Esophagus squamous epithelium (tissue), 5 donors: ENCODE measurements at places on chromosomes 1 and 21.

GRCh38 chr1:79460773-79461436, 454.4 kb upstream of the ADGRL4 start:
- no peaks in the 10 kb centered on the region for H3K4me1 ChIP-seq
- H3K27ac ChIP-seq = no peak overlapping the region
- DNase-seq = no peak
- H3K4me3 ChIP-seq = no peak overlapping the region
- H3K27me3 ChIP-seq = no peaks in the 10 kb centered on the region

DNA sequence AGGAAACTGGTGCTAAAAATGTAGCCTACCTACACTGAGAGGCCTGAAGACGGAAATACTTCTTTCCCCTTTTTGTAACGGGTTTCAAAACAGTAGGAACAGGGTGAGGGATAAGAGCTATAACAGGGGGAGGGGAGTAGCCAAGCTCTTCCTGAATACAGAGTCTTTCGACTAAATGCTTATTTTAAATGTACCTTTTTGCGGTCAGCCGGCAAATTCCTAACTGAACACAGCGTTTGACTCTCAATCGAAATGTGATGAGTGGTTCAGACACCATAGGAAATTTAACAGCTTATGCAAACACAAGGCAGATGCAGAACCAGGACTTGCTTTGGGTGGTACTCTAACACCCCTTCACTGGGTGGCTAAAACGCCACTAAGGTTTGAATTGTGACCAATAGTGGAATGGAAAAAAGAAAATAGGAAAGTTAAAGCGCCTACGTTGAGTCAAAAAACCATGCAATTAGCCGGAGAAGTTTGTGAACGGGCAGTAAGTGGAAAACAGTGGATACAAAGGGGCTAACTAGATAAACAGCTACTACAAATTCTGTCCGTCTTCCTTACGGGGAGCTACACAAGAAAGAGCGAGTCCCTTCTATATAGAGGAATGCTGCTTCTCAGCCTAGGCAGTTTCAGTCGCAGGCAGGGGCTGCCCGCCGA, 1.7 kb downstream of the EGLN1 start:
- peak overlapping the region; percentile 98 for H3K27ac ChIP-seq
- peaks cover 65% of the 10 kb centered on the region for H3K4me1 ChIP-seq

DNA sequence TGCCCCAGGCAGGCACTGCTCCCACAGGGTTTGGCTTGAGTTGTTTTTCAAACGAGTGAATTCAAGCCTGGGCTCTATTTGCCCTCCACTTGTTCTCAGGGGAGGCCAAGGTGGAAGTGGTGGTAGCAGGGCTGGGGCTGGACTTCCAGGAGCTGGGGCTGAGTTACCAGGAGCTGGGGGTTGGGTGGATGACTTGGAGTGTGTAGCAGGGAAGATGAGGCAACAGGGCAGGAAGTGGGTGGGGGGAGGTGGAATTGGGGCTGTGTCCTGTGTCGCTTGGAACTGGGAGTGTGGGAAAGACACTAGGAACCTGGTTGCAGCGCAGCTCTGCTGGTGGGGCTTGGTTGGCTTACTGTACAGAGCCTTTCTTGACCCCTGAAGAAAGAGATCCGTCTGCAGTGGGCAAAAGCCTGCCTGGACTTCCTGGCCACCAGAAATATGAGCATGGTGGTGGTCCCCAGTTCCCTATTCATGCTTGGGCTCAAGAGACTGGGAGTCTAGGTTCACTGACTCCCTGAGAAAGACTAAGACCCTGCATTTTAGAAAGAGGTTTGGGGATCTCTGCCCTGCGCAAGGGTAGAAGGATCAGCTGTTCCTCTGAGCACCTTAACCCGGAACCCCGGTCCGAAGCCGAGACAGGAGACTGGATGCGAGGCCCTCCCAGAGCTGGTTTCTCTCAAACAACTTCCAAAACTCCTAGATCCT, 3.1 kb downstream of the TFAP2E start:
- H3K27me3 ChIP-seq = peaks cover 74% of the 10 kb centered on the region
- DNase-seq = no peak
- H3K4me1 ChIP-seq = peaks cover 16% of the 10 kb centered on the region
- no peak overlapping the region for H3K27ac ChIP-seq

DNA sequence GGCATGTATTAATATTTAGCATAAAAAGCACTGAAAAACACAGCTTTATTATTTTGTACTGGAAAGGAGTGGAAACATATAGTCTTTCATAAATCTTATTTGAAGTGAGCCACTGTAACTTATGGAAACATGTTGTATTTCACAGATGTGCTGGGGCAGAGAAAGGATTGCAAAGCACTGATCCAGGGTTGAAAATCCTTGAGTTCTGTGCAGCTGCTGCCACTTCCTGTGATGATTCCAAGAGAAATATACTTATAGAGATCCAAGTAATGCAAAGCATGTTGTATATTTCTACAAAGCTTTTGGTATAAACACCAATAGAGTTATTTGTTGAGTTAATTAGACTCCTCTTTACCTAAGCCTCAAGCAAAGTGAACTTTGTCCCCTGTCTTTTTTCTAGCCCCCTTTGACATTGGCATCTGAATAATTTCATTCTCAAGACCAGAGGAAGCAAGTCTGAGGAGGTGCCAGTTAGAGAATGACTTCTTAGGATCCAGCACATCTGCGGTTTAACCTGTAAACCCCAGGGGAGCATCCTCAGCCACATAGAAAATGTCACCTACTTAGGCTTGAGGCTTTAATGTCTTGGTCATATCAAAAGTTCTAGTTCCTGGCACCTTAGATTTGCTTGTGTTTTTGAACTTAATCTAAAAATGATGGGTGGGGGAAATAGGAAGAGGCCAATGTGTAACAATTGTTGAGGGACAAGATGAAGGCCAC, 173.3 kb downstream of the FASLG start:
- DNase-seq = no peak
- no peaks in the 10 kb centered on the region for H3K27me3 ChIP-seq
- no peaks in the 10 kb centered on the region for H3K36me3 ChIP-seq
- no peak overlapping the region for H3K27ac ChIP-seq
- H3K4me3 ChIP-seq = no peak overlapping the region

DNA sequence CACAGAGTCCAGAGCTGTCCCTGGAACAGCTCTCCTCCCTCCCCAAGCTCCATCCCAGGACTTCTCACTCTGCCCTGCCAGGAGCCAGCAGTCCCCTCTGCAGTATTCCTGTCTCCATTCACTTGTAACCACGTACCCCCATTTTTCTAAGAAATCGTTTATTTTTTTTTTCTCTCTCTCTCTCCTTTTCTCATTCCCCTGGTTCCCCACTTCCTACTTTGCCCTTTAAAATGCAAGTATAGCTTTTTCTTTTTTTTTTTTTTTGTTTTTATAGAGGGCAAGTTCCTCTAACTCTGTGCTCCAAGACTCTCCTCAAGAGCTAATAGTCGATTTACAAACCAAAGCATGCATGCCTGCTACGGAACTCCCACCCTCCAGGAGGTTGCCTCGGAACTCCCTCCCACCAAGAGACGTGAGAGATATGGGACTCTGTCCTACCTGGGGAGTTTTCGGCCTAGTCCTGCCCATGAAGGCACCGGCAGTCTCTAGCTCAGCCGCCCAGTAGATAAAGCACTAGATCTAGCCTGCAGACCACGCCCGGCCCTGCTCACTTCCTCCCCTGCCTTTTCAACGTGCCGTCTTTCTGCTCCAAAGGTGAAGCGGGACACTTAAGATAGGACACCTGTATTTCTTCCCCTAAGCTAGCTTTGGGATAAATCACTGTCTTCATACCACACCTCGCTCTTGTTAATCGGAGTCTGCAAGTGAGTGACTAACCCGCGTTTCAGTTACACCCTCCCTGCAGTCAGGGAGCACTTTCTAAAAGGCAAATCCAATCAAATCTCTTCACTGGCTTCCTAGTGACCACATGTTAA, 27.7 kb downstream of the TNFRSF9 start:
- no peak overlapping the region for H3K4me3 ChIP-seq
- no peak for DNase-seq
- no peak overlapping the region for H3K27ac ChIP-seq
- peaks cover 6% of the 10 kb centered on the region for H3K4me1 ChIP-seq
- H3K36me3 ChIP-seq = no peaks in the 10 kb centered on the region
- peaks cover 19% of the 10 kb centered on the region for H3K27me3 ChIP-seq

GRCh38 chr1:48817505-48818114, 40.9 kb upstream of the BEND5 start:
- H3K4me1 ChIP-seq = no peaks in the 10 kb centered on the region
- no peaks in the 10 kb centered on the region for H3K27me3 ChIP-seq
- H3K4me3 ChIP-seq = no peak overlapping the region
- no peaks in the 10 kb centered on the region for H3K36me3 ChIP-seq

DNA sequence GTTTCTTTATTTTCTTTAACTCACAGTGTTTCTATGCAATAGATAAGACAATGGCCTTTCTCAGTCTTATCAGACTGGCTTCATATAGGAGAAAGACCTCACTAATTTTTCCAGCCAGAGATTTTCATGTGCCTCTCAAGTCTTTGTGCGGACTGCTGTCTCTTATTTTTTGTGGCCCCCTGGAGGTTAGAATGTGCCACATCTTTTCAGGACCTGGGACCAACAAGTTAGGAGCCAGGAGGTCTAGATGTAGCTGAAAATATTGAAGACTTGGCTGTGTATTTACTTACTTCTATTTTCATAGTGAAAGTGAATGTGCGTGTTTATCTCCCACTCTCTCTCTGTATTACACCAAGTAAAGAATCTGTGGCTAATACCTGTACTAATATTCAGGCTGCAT, 42.1 kb upstream of the CFHR3 start:
- H3K4me1 ChIP-seq = no peaks in the 10 kb centered on the region
- H3K36me3 ChIP-seq = peaks cover 35% of the 10 kb centered on the region
- DNase-seq = no peak

- DNase-seq = no peak
- H3K27me3 ChIP-seq = no peaks in the 10 kb centered on the region
- no peaks in the 10 kb centered on the region for H3K36me3 ChIP-seq
- peak overlapping the region; percentile 98 for H3K4me3 ChIP-seq
- H3K27ac ChIP-seq = no peak overlapping the region
- H3K4me1 ChIP-seq = peaks cover 13% of the 10 kb centered on the region
These were observed 1.4 kb downstream of the CHD1L start for GRCh38 chr1:147243841-147244240.

DNA sequence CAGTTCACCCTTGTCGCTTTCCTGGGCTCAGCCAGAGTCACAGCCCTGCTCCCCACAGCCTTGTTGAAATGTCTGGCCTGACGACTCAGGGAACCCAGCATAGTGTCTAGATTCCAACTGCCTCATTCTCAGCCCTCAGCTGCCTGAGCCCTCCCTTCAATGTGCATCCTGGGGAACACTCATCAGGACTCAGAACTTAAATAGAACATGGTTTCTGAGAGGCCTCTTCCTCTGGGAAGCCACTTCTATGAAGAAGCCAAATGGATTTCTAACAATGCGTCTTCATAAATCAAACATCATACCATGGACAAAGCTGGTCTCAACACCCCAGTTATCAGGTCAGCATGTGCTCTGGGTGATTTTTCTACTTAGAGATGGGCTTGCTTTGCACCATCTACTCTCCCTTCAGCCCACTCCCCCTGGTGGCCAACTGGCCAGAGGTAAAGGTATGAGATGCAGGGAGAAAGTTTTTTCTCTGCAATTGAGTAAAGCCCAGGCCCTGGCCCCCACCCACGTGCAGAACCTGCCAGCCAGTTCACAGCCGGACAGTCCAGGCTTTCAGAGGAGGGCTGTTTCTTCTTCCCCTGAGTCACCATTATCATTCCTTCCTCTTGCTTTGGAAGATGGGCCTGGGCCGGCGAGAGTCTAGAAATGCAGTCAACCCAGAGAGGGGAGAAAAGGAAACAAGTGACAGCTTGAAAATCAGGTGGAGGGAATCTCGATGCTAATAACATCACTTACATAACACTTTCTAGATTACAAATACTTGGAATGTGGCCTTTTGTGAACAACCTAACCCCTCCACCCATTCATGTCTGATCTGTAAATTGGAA, 32.1 kb downstream of the CD244 start:
- no peaks in the 10 kb centered on the region for H3K27me3 ChIP-seq
- no peak overlapping the region for H3K4me3 ChIP-seq
- no peak for DNase-seq
- no peak overlapping the region for H3K27ac ChIP-seq

- no peak for DNase-seq
- no peaks in the 10 kb centered on the region for H3K27me3 ChIP-seq
- peak overlapping the region; percentile 15 for H3K4me3 ChIP-seq
- peaks cover 7% of the 10 kb centered on the region for H3K36me3 ChIP-seq
These were observed 25.5 kb downstream of the MAN1C1 start for GRCh38 chr1:25641931-25642573.

DNA sequence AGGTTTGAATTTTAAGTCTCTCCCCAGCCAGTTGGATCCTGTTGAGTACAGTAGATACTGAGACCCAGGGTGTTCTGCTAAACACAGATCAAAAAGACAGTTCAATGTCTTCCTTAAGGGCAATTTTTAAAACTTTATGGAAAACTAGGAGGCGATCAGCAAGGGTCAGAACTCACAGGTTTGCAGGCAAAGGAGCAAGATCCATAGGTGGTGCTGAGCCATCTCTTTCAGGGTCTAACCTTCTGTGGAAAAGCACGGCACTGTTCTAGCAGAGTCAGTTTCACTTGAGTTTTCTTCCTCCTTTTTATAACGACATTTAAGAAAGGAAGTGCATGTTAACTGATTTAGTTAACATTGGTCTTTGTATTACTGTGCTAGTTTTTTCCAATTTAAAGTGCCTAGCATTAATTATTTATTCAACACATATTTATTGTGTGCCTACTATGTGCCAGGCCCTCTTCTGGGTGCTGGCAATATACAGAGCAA, at the start of gene CD84:
TSS of gene CD84 (minus strand) at position 281 of the 486 bp plus-strand sequence. CDS start at position 222, 59 bp downstream.
- no peaks in the 10 kb centered on the region for H3K4me1 ChIP-seq
- no peaks in the 10 kb centered on the region for H3K27me3 ChIP-seq
- peak within 1 kb of the TSS; percentile 44 for H3K27ac ChIP-seq

DNA sequence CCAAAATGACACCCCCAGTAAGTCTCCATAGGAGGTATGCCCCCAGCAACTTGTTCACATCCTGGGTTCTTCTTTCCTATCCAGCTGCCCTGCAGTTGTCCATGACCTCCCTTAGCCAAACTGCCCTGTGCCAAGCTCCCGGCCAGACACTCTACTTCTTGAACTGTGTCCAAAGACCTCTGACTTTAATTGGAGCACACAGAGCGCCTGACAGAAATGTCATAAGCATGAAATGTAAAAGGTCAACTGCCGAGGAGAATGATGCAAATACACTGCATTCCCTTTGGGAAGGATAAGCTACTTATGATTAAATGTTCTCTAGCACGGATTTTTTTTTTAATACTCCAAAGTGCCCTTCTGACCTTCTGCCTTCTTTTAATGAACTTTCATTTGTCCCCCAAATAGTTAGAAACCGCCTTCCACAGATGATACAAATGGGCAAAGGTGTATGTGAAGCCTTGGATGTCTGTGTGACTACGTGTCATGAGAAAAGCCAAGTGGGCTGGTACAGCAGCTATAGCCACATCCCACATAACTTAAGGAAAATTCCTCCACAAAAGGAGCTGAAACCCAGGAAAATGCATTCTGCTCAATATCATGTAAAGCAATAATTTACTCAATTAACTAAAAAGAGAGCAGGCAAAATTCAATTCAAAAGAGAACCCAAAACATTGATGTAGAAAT, 26.8 kb downstream of the PALMD start:
- H3K36me3 ChIP-seq = peaks cover 76% of the 10 kb centered on the region
- no peak overlapping the region for H3K4me3 ChIP-seq
- DNase-seq = no peak
- no peak overlapping the region for H3K27ac ChIP-seq
- no peaks in the 10 kb centered on the region for H3K27me3 ChIP-seq
- H3K4me1 ChIP-seq = peaks cover 3% of the 10 kb centered on the region
